Cortex of kidney (tissue), 1 donor: ENCODE measurements at places on chromosomes 12 and 14.

DNA sequence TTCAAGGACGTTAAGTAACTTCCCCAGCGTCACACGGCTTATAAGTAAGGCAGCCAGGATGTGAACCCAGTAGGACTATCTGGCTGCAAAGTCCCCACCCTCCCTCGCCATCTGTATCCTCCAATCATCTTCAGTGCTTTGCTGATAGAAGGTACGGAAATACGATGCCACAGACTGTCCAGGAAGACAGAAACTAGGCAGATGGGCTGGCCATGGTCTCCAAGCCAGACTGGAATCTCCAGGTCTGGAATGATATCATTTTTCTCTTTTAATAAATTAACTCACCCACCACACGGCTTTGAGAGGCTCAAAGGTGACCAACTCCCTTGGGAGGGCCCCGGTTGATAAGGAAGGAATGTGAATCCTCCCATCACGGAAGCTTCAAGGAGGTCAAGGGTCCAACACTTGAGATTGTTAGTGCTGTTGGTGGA is 16.3 kb upstream of the BDKRB1 start:
- DNase-seq = no peak

DNA sequence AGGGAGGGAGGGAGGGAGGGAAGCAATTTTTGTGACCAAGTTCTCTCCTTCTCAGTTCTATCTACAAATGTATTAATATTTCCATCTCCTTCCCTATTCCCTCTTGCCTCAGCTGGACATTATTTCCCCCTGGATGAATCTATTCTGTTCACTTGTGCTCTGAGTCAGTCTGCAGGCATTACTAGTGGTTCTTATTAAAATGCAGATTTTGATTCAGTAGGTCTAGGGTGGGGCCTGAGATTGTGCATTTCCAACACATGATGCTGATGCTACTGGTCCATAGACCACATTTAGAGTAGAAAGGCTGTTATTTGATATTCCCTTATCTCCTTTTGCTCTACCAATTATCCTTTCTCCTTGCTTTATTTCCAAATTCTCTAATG is 40.1 kb upstream of the YAF2 start:
- DNase-seq = no peak

GRCh38 chr12:67430708-67431335 is 161.7 kb downstream of the CAND1 start:
- DNase-seq = no peak

DNA sequence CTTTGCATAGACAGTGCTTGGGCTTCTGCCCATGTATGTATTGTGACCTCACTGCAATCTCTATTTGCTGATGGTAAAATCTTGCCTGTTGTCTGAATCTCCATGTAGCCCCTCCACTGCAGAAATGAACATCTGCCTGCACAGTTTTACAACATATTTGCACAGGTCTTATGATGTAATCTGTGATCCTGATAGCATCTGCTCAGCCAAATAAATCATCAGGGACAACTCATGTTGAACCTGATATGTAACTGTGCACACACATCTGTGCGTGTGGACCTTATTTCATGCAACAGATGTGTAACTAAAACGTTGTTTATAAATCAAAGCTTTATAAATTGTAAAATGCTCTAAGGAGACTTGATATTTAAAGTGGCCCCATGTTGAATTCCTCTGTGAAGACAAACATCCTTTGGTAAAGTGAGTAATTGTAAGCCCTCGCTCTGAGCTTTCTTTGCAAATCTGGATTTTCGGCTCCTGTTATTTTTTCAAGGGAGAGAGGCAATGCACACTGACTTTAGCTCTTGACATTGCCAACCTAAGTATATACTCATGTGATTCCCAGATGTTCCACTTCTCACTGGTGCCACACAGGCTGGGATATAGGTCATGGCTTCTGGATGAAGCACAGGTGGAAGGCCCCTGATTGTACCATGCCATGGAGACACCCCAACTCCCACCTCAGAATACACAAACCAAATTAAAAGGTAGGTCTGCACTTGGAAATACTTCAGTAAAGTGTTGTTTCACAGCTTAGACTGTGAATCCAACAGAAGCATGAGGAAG is 371.3 kb downstream of the GRIN2B start:
- DNase-seq = no peak

DNA sequence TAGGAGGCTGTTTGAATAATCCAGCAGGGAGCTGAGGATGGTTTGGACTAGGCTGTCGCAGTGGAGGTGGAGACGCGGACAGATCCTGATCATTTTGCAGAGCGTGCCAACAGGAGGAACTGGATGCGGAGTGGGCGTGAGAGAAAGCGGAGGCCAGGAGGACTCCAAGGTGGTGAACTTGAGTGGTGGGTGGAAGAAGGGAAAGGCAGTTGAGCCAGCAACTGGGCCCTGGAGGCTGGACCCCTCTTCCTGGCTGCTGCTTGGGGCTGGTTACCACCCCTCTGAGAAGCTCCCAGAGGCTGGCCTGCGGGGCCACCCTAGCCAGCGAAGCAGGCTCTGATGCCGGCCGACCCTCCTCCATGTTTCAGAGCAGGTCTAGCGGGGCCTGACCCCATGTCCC is 56.8 kb upstream of the KCNA1 start:
- DNase-seq = no peak

DNA sequence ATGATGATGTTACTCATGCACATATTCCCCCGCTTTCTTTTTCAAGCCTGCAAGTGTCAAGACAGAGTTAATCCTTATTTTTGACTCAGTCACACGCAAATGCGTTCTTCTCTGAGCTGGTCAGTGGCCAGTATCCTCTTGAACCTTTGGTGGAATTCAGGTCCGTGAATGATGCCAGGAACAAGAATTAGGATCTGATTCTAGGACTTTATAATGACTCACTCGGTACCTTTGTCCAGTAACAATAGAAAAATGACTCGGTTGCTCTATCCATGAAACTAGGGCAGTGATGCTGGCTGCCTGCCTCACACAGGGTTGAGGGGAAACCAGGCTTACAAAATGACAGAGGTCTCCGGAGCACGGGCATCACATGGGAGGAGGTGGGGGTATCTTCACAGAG is 185.8 kb upstream of the NUDT4 start:
- DNase-seq = no peak

DNA sequence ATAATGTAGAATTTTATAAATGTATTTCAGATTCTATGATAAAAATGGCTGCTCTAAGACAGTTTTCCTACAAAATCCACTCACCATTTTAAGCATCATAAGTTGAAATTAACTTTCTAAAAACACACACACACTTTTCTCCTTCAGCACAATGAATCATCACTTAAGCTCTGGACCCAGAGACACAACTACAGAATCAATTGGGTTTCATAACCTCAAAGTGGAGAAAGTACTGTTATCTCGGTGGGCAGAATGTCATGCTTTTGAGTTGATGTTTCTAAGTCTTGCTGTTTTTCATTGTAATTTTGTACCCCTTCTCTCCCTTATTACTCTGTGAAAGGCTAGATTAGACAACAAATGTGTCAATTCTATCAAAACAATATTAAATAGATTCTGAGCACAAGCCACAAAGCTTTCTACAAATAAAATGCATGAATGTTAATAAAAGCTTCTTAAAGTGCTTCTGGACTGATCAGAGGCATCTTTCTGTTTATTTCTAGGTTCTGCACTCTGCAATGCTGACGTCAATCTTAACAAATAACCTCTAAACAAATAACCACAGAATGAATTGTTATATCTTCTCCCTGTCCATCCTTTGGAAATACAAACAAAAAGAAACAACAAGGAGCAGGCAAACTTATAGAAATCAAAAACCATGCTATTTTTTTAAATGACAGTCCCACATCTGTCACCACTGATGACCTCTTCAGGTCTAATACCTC is 8.2 kb downstream of the IPO8 start:
- no peak for DNase-seq

GRCh38 chr14:61051051-61051450 is 70.0 kb downstream of the SLC38A6 start:
- no peak for DNase-seq

DNA sequence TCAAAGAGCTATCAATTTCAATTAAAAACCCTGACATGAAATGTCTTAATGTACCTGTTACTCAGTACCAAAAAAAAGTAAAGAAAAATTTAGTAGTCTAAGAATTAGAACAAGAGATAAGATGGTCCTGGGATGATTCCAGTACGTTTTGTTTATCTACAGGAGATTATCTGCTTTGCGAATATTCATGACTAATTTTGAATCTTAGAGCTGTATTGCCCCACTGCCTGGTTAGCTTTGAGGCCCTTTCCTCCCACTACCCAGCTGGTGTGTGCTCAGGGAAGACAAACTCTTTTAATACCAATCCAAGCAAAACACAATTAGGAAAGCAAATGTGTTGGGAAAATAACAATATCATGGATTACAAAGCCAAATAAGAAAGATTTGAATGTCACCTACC is 263.5 kb downstream of the FOXG1 start:
- no peak for DNase-seq

DNA sequence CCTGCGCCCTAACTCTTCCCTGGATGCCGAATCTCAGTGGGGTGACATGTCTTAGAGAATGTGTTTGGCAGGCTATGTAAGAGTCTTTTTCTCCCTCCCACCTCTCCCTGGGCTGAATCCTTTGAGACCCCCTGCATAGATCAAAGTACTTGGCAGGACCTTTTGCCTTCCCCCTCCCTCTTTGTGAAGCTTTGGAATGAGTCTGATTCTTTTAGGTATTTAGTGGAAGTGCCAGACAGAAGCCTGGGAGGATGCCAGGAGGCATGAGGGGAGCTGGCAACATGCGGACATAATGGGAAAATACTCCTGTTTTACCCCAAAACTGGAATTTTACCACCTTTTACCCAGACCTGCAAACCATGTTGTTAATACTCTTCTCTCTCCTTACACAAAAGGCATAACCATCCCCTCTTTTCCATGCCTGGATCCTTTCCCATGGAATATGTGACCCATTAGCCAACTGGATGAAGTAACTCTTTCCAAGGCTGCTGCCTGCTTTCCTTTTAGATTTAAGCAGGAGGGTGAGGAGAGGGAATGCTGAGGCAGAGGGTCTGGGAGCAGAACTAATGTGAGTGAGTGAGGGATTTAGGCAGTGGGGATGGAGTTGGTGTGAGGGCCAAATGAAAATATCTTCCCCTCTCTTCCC is 41.7 kb downstream of the TTLL5 start:
- no peak for DNase-seq

- no peak for DNase-seq
These were observed 96.7 kb downstream of the RMST start for GRCh38 chr12:97559267-97559666.

DNA sequence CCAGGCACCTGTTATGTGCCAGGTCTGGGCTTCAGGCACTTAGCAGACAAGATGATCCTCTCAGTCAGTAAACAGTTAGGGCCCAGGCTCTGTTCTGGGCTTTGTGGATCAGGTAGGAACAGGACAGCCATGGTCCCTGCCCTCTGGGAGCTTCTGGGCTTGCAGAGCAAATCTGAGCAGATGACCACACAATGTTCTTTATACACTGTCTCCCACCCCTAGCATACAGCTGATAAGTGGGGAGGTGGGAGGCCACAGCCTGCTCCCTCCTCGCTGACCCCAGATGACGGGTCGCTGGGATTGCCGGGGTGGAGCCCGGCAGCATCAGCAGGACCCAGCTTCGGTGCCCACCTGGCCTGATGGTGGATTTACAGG is 53.1 kb upstream of the RIN3 start:
- no peak for DNase-seq

DNA sequence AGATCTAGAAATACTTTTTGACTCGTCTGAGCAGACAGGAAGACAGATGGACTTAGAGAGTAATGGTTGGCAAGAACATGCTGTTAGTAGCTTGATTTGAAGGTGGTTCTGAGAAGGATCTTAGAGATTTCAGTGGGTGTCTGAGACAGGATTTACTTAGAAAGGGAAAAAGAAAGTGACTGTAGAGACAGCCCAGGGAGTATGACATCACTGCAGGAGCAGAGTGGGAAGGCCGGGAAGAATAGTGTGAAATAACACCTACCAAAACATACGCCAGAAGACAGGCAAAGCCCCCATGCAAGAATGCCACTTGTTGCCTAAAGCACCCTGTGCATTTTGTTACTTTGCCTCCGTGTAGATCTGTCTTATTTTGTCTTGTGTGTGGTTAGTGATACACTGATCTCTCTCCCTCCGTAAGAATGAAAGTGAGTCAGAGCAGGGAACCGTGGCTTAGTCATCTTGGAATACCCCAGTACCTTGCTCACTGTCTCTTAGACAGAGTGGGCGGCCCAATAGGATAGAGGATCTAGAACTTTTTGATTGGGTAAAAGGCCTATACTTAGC is 161.3 kb upstream of the IFNG-AS1 start:
- no peak for DNase-seq

DNA sequence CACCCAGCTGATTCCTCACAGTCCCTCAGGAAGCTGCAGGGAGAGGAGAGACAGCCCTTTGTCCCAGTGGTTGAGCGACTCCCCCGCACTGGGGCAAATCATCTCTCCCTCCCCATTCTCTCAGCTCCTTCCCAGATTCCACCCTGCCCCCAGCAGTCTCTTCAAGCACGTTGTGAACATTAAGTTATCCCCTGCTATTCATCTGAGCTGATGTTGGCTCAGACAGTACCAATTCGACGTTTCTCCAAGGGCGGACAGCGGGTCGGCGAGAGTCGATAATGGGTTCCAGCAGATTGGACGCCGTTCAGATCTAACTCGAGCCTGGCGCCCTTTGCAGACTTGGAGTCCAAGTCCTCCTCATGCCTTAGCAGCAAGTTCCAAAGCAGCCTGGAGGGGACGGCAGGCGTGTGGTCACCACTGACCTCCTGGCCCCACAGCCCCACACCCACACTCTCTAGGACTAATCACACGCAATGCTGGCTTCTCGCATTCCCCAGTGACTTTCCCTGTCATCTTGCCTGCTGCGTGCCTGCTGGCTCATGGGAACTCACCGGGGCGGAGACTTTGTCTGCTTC is 245.9 kb downstream of the CHST11 start:
- no peak for DNase-seq

DNA sequence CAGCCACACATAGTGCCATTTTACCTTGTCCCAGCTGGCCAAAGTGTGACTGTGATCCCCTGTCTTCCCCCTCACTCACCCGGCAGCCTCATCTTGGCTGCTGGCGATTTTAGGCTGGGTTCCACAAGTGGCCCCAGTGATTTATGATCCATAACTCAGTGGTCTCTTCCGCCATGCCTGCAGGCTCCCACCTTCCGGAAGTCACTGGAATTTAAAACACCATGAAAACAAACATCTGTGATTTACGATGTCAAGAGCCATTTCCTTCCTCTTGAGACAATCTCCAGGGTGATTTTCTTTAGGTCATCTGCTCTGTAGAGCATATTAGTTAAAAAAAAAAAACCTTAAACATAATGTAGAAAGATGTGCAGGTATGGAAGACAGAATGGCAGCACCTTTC is 282.3 kb downstream of the CACNA1C start:
- no peak for DNase-seq

- DNase-seq = no peak
These were observed 12.2 kb upstream of the LRRK2 start for GRCh38 chr12:40212566-40212965.
